Memory B cell (primary cell): ENCODE measurements at places on chromosomes 13 and 19.

GRCh38 chr19:34104557-34104956 lies 67.7 kb upstream of the LSM14A start:
- no peak for DNase-seq

- DNase-seq = no peak
These were observed 178.4 kb downstream of the MYO16 start for GRCh38 chr13:108807841-108808240.

- no peak for DNase-seq
These were observed 51.6 kb downstream of the CHST8 start for GRCh38 chr19:33673258-33673875.

DNA sequence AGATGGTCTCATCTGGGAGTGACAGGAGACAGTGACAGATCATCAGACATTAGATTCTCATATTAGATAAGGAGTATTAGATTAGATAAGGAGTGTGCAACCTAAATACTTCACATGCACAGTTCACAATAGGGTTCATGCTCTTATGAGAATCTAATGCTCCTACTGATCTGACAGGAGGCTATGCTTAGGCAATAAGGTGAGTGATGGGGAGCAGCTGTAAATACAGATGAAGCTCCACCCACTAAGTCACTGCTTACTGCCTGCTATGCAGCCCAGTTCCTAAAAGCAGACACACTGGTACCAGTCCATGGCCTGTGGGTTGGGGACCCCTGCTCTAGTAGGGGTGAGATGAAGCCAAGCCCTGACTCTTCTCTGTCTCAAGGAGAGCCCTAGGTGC lies 10.0 kb upstream of the IGFL3 start:
- no peak for DNase-seq

DNA sequence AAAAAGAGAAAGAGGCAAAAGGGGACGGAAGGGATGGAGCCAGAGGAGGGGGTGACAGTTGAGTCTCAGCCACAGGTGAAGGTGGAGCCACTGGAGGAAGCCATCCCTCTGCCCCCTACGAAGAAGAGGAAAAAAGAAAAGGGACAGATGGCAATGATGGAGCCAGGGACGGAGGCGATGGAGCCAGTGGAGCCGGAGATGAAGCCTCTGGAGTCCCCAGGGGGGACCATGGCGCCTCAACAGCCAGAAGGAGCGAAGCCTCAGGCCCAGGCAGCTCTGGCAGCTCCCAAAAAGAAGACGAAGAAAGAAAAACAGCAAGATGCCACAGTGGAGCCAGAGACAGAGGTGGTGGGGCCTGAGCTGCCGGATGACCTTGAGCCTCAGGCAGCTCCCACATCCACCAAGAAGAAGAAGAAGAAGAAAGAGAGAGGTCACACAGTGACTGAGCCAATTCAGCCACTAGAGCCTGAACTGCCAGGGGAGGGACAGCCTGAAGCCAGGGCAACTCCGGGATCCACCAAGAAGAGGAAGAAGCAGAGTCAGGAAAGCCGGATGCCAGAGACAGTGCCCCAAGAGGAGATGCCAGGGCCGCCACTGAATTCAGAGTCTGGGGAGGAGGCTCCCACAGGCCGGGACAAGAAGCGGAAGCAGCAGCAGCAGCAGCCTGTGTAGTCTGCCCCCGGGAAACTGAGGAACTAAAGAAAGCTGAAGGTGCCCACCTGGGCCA lies 2.5 kb downstream of the POLR1G start:
- DNase-seq = no peak

DNA sequence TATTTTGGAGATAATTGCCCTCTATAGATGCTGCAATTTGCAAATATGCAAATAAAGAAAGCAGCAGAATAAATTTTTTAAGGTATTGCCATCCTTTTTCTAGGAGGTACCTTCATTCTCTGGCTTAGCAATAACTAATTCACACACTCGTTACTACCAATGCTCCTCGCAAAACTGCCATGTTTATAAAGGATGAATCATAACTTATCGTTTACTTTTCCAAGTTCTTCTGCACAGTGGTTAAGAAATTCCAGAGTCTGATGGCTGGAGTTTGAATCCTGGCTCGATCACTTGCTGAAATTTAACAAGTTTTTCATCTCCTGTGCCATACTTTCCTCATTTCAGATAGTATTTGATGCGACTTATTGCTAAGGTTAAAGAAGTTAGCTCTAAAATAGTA lies 708.6 kb upstream of the KLHL1 start:
- DNase-seq = no peak

GRCh38 chr19:35558400-35559280 lies 4.8 kb downstream of the ATP4A start:
- DNase-seq = no peak
